ENCODE measurements at places on chromosomes 5 and 9.

- no peak for DNase-seq
Observed at GRCh38 chr5:132069561-132069960, 4.0 kb upstream of the CSF2 start.

- no peak for DNase-seq
Observed at GRCh38 chr9:94938384-94938783, 211.9 kb downstream of the AOPEP start.

- no peak for DNase-seq
Observed at GRCh38 chr9:86410281-86410680, 56.1 kb upstream of the TUT7 start.

DNA sequence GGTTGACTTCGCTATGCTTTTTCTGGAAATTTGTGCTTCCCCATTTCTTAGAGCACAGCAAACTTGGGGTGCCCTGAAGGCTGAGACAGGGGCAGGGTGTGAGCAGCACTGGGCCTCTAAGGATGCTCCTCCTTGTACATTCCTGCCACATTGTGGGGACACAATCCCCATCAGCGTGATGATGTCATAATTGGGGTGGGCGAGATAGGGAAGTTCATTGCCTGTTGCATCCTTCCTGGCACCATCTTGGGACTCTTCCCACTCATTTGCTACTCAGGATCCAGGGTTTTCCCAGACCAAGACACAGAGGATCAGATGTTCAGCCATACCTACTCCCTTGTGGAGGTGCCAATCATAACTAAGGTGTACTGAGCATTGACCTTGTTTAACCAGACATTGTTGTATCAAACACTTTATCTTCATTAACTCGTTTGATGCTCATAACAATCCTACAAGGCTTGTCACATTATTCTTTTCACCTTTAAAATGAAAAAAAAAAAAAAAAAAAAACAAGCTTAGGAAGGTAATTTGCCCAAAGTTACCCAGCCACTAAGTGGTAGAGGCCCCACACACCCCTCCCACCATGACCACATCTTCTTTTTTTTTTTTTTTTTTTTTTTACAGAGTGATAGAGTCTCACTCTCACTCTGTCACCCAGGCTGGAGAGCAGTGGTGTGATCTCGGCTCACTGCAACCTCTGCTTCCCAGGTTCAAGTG lies 87.6 kb downstream of the UGCG start:
- DNase-seq = no peak

DNA sequence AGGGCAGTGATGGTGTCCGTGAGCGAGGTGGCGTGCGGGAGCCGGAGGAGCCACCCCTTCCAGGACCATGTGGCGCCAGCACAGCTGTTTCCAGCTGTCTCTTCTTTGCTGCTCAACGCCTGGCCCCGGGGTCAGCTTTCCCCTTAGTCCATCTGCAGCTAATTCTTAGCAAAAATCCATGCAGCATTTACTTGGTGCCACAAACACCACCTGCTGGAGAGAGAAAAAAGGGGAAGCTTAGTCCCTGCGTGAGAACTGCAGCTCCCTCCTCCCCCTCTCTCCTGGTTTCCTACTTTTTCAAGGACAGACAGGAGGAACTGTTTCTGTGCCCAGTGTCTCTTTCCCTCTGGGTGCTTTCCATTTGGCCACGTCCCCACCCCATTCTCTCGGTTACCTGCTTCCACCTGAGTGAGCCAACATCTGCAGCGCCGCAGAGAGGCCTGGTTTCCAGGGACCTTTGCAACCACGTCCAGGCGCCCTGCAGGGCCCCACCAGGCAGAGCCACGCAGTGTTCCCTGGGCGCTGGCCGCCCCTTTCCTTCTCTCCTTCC lies 3.4 kb downstream of the SLC6A19 start:
- DNase-seq = no peak

DNA sequence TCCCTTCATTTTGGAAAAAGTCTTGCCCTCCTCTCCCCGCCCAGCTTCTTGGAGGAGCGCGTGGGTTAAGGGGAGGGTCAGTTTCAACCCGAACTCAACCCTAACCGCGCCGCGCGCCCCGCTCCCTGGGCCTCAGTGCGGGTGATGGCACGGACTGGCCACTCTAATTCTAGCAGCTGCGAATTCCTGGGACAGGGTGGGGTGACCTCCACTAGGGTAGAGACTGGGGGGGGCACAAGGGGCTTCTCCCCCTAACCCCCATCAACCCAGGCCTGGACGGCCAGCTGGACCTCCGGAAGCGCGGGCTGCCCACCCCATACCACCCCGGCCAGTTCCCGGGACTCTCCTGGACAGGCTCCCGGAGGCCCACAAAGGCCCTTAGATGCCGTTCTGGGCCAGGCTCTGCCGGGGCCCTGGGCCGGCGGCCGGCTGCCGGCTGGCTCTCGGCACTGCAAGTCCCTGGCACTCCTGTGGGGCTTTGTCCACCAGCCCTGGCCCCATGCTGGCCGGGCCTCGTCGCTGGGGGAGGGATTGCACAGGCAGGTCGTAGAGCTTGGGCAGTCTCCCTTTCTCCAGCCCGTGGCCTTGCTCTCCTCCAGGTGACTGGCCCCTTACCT lies 7.2 kb upstream of the PSD2 start:
- no peak for DNase-seq

DNA sequence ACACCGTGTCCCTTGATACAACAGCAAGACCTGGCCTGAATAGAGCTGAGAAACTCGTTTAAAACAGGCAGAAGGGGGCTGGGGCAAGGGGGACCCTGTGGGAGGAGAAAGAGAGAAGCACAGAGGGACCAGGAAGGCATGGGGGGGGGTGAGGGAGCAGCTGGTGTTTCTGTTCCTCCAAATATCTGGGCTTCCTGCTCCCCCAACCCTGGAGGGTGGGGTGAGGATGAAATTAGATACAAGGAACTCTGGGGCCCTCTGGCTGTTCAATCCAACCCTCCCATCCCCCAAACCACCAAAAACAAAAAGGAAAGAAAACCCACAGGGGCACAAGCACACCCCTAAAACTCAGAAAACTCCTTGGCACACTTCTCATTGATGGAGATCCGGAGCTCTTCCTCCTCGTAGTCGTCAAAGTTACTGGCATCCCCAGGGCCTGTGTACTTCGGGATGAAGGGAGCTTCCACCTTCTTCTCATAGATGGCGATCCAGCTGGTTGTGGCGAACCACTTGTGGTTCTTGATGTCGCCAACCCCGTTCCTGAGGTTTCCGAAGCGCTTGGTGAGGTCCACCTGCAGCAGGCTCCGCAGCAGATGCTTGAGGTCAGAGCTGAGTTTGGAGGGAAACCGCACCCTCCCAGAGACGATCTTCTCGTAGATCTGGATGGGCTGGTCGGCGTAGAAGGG lies 1.1 kb downstream of the PRKACG start:
- no peak for DNase-seq

- no peak for DNase-seq
Observed at GRCh38 chr9:136794281-136794999, 1.7 kb upstream of the CCDC183 start.

DNA sequence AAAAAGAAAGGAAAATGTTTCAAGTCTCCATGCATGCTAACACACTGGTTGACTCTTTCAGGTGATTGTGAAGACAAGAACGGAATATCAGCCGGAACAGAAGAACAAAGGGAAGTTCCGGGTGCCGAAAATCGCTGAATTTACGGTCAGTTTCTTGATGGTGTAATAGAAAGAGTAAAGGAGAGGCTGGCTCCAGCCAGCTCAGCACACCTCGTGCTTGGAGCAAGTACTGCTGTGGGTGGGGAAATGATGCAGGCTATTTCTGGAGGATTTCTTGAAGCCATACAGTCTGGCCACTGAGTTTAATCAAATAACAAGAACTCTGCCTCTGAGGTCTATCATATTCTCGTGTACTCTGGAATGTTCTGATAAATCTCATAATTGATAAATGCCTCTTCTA lies 18.7 kb downstream of the NSG2 start:
- no peak for DNase-seq

- no peak for DNase-seq
Observed at GRCh38 chr5:150661821-150662596, 958 bp downstream of the MYOZ3 start.

All from activated T-cell treated with anti-CD3 and anti-CD28 coated beads, Interleukin-2, amount 50 U/mL, for 48 hours (primary cell).